ENCODE measurements at places on chromosomes 12 and 14.

DNA sequence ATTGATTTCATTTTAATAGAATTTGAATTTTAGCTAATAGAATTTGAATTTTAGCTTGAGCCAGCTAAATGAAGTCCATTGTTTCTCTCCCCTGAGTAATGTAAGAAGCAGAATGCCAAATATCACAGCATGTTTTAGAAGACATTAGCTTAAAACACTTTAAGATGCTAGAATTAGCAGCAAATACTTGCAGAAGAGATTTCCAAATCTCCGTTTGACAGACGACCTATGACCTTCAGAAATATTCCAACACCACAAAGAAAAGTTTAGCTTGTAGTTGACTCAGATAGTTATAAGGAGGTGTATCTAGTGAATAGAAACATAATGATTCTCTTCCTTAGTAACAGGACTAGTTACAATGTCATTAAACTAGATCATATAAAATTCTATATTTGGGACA is 51.7 kb upstream of the MYF6 start:
- DNase-seq: no peak

DNA sequence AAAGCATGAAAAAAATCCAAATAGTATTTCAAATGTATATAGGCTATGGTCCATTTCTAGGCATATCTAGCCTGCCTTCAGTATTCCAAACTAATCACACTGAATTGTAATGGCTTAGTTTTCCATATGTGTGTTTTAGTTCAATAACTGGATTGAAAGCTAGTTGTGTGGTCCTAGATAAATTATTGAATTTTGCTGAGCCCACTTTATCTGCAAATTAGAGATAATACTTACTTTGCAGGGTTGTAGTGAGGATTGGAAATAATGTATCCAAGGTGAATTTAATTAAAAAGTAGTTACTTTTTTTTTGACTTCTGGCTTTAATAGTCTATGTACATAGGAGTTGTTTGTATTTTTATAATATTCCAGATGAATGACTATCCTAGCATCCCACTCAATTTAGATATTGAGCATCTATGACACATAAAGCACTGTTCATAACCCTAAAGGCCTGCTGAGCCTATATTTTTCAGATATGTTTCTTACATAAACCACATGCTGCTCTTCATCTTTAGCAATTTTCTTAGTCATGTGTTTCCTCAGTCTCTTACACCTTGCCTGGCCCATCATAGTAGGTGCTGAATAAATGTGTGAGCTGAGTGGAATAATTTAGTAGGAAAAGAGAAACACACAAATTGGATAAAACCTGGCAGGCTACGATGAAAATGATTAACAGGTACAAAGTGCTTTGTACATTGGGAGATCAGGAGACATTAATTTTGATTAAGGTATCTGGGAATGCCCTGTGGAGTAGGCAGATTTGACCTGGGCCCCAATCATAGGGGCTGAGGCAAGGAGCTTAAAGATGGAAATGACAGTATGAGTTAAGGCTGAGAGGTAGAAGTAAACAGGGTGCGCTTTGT is 1.1 kb upstream of the ATP23 start:
- no peak for DNase-seq

- no peak for DNase-seq
Observed at GRCh38 chr12:116483959-116484750, 75.0 kb upstream of the MAP1LC3B2 start.

DNA sequence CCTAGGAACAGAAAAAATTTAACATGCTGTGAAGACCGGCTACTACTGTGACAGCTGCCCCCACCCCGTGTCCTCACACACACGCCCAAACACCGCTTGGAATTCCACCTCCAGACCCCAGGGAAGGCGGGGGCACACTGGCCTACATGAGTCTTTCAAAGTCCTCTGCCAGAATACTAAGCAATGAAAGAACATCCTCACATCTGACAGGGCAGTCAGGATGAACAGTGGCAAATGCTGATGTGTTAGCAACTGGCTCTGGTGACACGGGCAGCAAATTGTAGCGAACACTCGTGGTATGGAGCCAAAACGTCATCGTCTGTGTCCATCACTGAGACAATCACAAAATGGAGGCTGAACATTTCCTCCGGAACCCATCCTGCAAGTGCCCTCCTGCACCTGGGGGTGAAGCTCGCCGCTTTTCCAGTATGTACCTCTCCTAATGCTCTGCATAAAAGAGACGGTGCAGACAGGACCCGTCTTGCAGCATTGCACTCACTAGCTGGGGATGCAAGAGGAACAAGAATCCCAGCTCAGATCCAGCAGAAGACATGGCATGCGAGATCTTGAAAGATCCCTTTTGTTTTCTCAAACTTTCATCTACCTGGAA is 94.8 kb downstream of the BCL11B start:
- DNase-seq: peak; percentile 24

- DNase-seq: peak; percentile 90
Observed at GRCh38 chr14:103724116-103724515, 8.5 kb downstream of the ZFYVE21 start.

GRCh38 chr14:94946244-94946643 is 176.3 kb upstream of the GSC start:
- DNase-seq: no peak

GRCh38 chr12:119375075-119375882 is 40.8 kb downstream of the CCDC60 start:
- no peak for DNase-seq

- DNase-seq: no peak
Observed at GRCh38 chr12:2332236-2332635, 279.4 kb downstream of the CACNA1C start.

GRCh38 chr12:115697340-115697739 is 580.2 kb downstream of the MED13L start:
- no peak for DNase-seq

DNA sequence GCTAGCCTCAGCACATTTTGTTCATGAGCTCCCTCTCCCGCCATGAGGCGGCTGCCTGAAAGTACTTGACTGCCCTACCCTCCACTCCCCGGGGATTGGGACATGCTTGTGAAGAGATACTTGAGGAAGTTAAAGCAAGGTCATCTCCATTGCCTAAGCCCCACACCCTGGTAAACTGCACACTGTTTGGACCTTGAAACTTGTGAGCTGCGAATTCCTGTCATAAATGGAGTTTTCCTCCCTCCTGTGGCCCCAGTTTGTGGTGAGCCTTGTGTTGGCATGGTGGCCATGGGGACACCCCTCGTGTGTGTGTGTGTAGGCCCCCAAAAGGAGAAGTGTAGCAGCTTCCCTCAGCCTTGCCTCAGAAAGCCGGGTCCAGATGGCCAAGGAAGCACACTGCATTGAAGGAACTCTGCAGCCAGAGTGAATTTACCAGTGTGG is 395.5 kb downstream of the ZFP36L1 start:
- DNase-seq: no peak

- DNase-seq: no peak
Observed at GRCh38 chr12:3261782-3262359, 184.7 kb downstream of the TSPAN9 start.

- DNase-seq: no peak
Observed at GRCh38 chr14:32332415-32333316, 3.6 kb downstream of the AKAP6 start.
